ENCODE measurements at places on chromosomes 5 and 9.
A peak's percentile ranks its signal among the peaks of the same experiment; 100 is the strongest.

DNA sequence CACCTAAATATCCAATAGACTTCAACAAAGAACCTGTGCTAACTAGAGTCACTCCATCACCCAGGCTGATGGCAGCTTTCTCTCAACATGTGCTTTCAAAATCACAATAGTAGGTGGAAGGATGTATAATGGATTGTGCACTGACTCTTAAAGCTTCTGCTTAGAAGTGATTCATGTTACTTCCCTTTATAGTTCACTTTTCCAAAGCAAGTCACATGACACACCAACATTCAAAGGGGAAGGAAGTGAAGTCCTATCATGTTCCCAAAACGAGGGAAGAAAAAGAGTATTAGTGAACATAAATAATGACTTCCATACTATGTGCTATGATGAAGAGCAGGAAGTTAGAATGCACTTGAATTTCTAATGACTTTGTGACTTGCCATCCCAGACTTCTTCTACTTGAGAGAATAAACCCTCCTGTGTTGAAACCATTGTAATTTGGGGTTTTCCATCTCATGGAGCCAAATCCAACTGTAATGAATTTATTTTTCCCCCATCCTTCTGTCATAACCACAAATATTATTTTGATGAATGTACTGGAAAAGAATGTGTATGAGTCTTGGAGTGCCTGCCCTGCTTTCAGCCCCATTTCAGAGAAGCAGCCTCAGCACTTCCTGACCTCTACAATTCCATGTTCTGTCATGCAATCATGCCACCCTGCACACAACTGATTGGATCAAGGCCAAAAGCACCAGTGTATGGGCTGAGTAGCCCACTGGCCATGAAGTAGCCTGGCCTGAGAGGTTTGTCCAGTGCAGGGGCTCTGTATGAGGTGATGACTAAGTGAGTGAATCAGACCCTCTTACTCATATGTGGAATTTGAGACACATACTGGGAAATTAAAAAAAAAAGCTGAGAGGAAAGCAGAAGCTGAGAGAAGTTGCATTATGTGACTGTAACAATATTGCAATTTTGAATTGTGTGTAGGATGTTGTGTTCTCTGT is 525.9 kb upstream of the CLINT1 start:
- peak; percentile 96 for DNase-seq

DNA sequence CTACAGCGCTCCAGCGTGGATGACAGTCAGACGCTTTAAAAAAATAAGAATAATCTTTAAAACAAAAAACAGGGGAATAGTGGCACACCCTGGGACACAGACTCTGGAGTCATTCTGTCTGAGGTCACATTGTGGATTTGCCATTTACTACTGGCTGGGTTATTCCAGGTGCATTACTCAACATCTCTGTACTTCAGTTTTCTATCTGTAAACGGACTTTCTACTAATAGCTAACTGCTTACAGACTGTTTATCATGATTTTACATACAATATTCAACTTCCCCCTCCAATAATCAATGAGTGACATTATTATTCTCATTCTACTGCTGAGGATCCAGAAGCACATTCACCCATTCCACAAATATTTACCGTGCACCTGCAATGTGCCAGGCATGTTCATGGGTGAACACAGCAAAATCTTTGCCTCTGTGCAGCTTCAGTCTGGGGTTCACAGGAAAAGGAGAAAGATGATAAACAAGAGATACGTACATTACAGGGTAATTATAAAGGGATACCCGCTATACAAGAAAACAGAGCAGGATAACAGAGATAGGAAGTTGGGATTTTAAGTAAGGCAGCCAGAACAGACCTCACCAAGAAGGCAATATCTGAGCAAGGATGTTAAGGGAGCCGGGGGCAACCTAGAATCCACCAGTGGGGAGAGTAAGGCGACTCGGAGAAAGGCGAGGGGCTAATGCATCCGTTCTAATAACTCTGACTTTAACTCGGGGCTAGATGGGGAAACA is 984 bp upstream of the RAD23B start:
- DNase-seq = no peak

DNA sequence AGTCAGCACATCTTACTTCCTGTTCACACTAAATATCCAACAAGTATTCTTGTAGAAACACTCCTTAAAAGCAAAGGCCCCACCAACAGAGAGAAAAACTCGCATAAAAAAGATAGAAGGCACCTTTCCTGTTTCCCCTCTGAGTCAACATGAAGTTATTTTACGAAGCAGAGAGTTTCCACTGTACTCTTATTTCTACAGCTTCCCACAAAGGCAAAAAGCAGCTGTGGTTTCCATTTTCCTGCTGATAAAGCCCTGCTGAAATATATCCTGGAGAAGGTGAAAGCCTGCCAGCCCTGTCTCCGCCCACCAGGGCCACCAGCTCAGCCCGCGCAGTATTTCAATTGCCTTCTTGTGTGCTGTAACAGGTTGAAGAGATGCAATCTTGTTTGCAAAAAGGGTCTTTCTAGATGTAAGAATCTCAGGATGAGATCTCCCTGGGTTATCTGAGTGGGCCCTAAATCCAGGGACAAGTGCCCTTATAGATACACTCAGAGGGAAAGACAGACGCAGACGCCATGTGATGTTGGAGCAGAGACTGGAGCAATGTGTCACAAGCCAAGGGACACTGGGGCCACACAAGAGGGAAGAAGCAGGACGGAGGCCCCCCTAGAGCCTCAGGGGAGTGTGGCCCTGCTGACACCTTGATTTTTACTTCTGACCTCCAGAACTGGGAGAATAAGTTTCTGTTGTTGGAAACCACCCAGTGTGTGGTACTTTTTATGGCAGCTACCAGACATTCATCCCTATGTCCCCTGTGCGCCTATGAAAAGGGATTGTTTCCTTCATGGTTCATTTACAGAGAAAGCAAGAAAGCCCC is 19.9 kb downstream of the SEMA4D start:
- peak; percentile 95 for DNase-seq

GRCh38 chr5:74306845-74307244 is 333.7 kb downstream of the ENC1 start:
- no peak for DNase-seq

DNA sequence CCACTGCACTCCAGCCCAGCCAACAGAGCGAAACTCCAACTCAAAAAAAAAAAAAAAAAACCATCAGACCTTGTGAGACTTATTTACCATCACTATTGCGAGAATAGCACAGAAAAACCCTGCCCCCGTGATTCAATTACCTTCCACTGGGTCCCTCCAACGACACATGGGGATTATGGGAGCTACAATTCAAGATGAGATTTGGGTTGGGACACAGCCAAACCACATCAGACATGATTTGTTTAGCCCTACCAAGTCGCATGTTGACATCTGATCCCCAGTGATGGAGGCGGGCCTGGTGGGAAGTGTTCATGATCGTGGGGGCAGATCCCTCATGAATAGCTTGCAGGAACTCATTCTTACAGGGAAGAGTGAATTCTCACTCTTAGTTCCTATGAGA is 26.6 kb downstream of the MYO10 start:
- peak; percentile 41 for DNase-seq

DNA sequence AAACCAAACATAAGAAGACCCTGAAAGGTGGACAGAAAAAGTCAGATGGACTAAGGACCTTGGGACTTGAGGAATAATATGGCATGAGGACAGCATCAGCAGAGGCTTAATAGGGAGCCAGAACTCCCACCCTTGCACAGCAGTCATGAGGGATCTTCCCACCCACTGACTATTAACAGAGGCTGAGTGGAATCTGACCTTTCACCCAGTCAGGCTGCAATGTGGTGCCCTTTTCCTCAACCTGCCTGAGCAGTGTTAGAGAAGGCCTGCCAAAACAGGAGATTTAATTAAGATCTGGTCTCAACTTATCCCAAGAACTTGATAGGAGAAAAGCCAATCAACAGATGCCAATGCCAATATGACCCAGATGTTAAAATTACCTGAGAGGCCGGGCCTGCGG is 481.9 kb downstream of the KDM4C start:
- DNase-seq = no peak

GRCh38 chr9:114621975-114622609 is 11.0 kb downstream of the TMEM268 start:
- DNase-seq = peak; percentile 90

DNA sequence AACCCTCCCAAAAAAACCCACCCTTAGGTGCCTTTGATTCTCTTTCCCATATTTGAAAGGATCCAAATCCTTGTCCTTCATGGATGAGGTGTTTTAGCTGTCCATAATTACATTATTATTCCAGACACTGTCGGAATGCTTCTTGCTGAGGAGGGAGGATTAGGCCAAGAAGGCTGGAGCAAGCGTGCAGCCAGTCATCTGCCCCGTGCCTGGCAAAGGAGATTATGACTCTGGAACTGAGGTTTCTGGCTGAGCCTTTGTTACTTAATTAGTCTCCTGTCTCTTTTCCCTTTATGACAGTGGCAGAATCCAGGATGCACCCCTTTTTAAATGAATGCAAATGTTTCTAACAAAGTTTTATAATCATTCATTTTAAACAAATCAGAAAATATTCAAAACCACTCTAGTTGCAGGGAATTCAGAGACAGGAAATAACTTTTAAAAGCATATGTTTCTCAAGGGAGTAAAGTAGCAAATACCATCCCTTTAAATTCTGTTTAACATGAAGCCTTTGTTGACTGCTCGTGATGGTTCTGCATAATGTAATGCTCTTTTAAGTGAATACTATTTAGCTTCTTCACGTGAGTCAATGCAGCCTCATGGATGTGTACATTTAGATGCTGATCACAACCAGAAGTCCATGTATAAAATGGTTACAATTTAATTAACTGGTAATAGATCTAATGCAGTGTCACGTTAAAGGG is 69.8 kb downstream of the GALNT10 start:
- no peak for DNase-seq

DNA sequence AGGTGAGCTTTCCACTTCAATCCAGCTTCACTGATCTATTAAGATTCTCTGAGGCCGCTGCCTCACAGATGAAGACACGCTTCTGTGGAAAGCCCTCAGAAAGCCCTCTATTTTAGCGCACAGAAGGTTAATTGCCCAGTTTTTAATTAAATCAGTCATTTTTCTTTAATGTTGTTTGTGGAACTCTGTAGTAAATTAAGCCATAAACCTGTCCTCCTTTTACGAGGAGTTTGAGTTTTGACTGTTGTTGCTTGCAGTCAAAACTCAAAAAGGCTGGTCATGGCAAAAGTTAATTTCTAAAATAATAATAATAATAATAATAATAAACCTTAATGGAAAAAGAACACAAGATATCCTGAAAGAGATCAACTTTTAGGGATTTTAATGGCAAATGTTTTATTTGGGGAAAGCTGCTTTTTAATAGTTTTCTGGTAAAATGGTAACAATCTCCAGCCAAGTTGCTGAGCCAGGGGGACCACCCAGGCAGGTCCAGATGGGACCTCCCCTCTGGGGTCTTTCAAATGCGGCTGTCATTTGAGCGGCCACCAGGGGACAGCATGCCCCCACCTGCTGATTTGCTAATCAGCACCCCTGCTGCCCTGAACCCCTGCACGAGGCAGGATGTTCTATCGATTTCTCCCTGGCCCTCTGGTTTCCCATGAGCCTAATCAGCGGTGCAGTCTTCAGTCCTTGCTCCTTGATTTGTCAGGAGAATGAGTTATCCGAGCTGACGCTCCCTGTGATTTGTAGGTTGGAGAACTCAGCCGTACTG is 247.2 kb downstream of the FSTL4 start:
- no peak for DNase-seq

DNA sequence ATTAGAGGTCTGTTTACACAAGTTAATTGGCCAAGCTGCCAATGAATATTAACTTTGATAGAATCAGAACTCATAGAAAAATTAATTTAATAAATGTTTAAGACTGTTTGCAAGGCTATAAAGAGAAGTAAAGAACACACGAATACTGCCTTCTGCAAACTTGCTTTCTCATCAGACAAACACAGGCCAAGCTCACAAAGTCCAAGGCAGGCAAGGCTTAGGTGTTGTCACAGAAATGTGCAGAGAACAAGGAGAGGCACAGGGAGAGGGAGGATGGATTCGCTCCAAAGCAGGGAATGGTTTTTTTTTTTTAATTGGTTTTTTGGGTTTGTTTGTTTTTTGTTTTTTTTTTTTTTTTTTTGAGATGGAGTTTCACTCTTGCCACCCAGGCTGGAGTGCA is 43.4 kb downstream of the RETREG1 start:
- DNase-seq = no peak

Measured in M059J (cell line).